AG09319 (cell line): ENCODE measurements at places on chromosomes 11 and 22.
A peak's percentile ranks its signal among the peaks of the same experiment; 100 is the strongest.

- no peak for DNase-seq
These were observed 1043.0 kb downstream of the TBC1D22A start for GRCh38 chr22:47805394-47805935.

- DNase-seq: no peak
These were observed 741.1 kb downstream of the NELL1 start for GRCh38 chr11:21410513-21410912.

DNA sequence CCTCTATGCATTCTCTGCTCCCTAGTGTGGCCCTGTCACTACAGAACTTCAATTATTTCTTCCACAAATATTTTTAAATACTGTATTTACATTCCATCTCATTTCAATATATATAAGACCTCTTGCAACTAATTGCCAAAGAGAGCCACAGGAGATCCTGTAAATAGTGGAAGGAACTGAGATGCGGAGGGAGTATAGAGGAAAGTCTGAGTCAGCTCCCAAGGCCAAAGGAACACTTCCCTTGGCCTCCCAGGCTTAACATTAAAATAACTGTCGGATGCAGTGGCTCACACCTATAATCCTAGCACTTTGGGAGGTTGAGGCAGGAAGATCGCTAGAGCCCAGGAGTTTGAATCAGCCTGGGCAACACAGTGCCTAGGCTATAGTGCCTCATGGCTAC, 31.2 kb downstream of the RBFOX2 start:
- DNase-seq: no peak

- DNase-seq: no peak
These were observed 3.1 kb downstream of the FDX1 start for GRCh38 chr11:110432713-110433392.

DNA sequence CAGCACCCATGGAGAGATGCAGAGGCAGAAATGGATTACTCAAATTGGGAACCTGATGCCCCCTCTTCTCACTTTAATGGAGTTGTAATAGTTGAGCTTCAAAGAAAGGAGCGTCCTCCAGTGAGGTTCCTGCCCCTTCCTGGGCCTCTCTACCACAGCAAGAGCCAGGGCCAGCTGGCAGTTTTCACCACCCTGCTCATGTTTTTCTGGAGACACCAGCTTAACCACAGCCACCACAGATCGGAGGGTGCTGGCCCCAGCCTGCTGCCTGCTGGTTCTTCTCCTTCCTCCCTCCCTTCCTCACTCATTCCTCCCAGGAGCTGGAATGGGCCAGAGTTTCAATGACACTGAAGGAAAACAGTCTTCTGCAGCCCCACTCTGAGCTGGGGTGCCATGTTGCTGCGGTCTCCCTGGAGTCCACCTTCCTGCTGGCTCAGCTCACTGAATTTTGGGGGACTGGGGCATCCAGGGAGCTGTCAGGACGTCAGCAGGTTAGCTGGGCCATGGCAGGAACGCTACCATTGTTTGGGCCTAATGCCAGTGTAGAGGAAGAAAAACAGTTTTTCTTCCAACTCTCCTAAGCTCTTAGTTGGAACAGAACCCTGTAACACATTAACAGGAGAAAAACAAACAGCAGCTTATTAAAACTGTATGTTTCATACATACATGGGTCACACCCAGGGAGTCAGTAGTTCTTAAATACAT, 57.7 kb downstream of the TRAF6 start:
- DNase-seq: no peak

GRCh38 chr22:24129263-24129651, 52.0 kb upstream of the SUSD2 start:
- no peak for DNase-seq

DNA sequence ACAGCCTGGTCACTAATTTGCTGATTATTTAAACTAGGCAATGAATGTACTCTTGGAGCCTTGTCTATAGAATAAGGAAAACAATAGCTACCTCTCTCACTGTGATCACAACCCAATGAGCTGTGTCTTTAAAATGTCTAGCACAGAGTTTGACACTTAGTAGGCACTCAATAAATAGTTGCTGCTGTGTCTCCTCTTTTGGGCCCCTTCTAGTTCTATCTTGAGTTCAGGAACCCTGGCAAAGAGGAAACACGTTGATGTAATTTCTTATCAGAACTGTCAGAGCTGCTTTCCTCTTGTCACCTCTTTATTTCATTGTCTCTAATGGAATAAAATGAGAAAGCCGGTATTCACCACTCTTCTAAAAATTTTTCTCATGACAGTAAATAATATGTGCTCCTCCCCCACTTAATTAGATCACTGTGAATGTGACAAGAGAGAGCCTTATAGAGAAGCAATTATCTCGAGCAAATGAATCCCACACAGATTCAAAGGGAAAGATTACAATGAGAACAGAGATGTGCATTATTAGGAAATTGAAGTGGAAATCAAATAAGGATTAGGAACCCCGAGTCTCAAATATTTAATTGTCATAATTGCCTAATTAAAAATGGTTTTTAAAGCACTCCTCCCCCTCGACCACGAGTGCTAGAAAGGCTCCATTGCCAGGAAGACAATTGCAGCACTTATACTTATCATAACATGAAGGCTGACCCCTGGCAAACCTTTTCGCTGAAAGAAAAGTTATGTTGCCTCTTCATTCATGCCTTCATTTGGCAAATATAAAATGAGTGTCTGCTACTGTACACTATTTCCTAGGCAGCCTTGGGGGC, 175.0 kb upstream of the BDNF start:
- DNase-seq: no peak

- no peak for DNase-seq
These were observed 32.2 kb downstream of the CYTH4 start for GRCh38 chr22:37314315-37315074.

- peak; percentile 14 for DNase-seq
These were observed 92.9 kb downstream of the DYNC2H1 start for GRCh38 chr11:103202048-103202651.

- no peak for DNase-seq
These were observed 69.6 kb downstream of the PPP2R1B start for GRCh38 chr11:111696556-111696955.

- no peak for DNase-seq
These were observed 122.0 kb upstream of the ZC3H12C start for GRCh38 chr11:109971184-109971523.

GRCh38 chr11:12806113-12806512, 131.9 kb downstream of the TEAD1 start:
- no peak for DNase-seq

DNA sequence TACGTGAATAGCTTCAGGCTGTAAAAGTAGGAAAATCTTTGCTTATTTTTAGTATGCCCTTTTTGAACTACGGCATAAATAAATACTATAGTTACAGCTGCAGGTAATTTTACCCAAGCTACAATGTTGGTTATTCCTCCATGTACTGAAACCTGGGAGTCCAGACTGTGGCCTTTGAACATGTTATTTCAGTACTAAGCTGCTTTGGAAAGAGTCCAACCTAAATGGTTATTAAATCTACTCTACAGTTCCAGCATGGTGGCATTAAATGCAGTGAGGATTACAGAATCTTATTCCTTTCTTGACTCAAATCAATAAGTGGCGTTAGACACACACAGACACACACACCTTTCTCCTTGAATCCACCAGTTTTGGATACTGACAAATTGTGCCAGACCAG, 165.1 kb downstream of the MSANTD4 start:
- no peak for DNase-seq

DNA sequence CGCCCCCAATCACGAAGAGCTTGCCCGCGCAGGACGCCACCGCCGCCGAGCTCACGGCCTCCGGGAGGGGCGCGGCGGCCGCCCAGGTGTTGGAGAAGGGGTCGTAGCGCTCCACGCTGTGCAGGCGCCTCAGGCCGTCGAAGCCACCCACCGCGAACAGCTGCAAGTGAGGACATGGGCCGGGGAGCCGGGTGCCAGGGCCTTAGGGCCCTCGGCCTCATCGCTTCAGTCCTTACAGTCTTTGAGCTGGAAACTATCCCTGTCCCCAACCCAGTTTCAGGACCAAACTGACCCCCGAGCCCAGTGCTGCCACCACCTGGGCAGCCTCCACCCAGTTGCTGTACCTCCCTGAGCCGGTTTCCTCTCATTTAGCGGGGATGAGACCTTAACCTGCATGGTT, 7.6 kb downstream of the KLHL35 start:
- no peak for DNase-seq
